ENCODE measurements at places on chromosomes 11 and 22. TPM values are rescaled to one million over a fixed set of nuclear protein-coding genes. Genes with fewer than 3 reads are reported as not detected.

DNA sequence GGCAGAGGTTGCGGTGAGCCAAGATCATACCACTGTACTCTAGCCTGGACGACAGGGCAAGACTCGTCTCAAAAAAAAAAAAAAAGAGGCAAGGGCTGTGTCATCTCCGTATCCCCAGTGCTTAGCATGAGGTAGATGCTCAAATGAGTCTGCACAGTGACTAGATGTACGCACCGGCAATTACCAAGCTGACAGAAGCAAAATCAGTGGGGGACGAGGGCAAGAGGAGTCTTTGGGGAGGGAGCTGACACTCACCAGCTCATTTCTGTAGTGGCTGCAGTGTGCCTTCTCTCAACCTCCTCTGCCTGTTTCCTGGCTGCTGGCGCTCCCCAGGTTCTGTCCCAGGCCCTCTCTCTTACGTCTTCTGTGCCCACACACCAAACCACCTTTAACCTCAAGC, 69.9 kb downstream of the PACSIN2 start:
- DNase-seq: no peak

DNA sequence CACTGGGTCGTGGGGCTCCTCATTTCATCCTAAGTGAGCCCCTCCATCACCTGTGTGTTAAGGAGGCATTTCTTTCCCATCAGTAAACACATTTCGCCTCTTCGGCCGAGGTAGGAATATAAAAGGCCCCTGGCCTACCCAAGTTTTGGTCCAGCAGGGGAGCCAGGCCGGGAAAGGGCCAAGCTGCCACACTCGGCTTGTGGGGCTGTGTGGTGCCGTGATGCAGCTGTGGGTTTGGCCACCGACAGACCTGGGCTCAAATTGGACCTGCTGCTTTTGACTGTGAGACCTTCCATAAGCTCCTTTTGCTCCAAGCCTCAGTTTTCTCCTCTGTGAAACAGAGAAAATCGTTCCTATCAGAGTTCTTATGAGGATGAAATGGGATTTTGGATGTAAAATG, 771 bp downstream of the NDUFV1 start:
- DNase-seq: no peak

FOLH1 gene
- not detected for total RNA-seq

MS4A6A gene
- total RNA-seq: 0.22 TPM

DNA sequence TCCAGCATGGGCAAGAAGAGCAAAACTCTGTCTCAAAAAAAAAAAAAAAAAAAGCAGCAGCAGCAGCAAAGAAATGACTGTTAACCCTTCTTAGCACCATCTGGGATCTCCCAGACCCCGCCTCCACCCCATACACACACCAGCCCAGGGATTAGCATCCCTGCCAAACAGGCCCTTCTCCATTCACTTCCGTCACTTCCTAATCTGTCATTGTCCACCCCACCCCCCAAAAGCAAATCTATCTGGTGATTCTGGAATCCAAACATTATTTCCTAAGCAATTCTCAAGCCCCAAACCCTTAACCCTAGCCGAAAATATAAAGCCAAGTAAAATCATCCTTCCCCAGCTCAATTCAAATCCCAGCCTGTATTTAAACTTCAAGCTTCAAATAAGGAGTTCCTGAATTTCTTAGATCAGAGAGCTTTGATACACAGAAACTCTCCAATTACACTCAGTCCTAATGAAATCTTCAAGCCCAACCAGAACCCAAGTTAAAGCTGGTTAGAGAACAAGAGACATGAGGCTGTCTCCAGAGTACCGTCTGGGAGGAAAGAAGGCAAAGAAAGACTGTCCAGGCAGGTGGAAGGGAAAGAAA, 6.0 kb upstream of the AHNAK start:
- DNase-seq: no peak

SHANK3 gene
- total RNA-seq: not detected

GRAP2 gene
- total RNA-seq: 4.3 TPM

DNA sequence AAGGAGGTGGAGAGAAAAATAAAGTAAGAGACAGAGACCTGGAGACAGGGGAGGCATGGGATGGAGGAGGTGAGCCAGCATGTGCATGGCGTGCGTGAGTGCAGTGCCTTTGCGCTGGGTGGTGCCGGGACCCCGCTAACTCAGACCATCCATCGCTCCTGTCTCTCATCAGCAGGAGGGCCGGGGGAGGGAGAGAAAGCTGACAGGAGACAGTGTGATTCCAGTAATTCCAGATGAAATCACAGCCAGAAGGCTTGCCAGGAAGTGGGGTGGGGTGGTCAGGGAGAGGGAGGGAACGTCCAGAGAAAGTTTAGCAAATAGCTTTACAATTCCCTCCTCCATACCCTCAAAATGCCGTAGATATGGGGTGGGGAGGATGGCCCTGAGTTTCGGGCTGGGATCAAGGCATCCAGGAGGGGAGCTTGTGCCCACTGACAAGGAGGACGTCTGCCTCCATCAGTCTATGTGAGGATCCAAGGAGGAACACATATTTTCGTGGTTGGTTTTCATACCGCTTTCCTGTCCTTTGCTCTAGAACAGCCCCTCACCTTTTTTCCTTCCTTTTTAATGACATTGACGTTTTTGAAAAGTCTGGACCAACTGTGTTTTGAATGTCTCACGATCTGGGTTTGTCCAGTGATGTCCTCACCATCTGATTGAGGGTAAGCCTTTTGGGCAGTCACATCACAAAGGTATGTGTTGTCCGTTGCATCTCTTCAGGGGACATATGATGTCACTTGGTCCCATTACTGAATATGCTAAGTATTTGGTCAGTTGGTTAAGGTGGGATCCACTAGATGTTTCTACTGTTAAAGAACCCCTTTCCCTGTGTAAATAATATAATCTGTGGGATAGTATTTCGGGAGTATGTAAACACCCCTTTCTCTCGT, 567.3 kb downstream of the MIAT start:
- DNase-seq: no peak

DNA sequence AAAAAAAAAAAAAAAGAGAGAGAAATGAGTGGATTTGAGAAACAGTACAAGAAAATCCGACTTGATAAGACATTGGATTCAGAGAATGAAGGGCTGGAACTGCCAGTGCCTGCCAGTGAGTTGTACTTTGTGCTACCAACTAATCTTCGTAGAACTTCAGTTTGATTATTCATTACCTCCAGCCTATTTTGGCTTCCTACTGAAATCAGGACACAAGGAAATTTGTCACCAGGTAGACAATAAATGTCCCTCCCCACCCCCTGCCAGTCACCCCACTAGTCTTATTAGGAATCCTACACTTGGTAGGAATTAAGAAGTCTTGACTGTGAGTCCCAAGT, 21.4 kb upstream of the POLD3 start:
- DNase-seq: no peak

DNA sequence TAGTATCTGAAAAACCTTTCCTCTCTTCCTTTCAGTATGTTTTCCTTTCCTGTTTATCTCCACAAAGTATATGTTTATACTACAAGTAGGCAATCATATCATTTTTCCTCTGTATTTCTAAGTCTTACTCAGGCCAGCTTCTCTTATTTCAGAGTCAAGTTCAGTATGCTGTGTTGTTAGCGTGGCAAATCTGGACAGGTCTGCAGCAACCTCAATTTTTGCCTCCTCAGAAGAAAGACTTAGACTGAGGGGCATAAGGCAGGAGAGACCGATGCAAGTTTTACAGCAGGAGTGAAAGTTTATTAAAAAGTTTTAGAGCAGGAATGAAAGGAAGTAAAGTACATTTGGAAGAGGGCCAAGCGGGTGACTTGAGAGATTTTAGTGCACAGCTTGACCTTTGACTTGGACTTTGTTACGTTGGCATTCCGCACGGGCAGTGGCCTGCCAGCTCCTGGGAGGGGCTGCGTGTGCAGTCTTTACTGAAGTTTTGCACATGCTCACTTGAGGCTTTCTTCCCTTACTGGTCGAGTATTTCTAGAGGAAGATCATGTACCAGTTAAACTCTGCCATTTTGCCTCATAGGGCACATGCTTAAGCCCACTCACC, 343.2 kb downstream of the NTM start:
- no peak for DNase-seq

DNA sequence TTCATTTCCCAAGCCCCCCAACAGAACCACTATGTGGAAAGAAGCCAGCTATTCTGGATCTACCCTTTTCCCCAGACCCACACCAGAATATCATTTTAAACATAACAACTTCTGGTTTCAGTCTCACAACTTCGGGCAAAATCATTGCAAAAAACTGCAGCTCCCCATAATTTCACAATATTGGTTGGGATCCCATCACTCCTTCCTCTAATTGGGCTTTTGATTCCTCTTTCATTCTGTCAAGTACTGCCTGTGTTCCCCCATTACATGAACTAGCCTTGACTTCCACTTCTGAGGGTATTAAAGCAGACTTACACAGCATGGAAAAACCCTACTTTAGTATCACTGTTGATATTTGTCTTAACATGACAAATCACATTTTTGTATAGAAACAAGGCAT, 4.1 kb upstream of the APOL3 start:
- no peak for DNase-seq

F2 gene
- not detected for total RNA-seq

DNA sequence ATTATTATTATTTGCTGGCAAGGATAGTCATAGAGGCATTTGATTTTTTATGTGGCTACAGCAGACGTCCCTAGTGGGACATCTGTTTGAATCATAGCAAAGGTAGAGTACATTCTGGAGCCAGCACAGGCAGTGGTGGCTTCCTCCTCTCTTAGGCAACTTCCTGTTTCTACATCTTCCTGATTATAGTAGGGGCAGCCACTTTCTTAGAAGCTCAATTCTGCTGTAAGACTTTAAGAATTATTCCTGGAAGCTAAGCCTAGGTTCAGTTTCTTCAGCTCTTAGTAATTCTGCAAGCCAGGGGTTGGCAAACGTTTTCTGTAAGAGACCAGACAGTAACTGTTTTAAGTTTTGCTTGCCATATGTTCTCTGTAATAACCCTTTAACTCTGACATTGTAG, 129.3 kb upstream of the TENM4 start:
- no peak for DNase-seq

DNA sequence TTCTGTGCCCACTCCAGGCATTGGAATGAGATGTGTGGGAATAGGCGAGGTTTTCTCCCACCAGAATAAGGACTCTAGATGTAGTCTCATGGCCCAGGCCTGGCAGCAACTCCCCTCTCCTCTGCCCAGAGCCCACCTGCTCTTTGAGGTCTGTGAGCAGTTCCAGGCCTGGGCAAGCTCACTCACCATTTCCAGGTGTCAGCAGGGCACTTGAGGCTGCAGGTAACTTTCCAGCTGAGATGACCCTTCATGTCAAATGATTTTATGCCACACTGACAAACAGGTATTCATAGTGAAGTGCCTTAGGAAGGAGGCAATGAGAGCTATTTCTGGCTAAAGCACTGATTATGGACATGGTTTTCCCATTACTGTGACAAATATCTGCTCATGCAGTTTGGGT, 123.3 kb upstream of the CCDC90B start:
- no peak for DNase-seq

DNA sequence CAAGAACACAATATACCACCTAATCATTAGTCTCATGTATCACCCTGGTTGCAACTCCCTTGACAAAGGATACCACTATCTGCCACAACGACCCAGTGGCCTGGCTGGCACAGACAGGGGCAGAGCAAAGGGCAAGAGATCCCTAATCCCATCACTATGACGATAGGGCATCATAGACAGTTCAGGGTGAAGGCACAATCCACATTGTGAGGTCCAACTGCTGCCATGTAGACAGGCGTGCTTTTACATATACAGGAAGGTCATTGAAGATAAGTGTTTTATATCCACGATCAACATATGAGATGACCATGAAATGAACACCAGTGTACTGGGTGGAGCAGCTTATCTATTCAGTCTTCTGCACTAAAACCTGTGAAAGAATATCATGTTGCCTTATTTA, 94.6 kb downstream of the IGLL1 start:
- DNase-seq: no peak

DNA sequence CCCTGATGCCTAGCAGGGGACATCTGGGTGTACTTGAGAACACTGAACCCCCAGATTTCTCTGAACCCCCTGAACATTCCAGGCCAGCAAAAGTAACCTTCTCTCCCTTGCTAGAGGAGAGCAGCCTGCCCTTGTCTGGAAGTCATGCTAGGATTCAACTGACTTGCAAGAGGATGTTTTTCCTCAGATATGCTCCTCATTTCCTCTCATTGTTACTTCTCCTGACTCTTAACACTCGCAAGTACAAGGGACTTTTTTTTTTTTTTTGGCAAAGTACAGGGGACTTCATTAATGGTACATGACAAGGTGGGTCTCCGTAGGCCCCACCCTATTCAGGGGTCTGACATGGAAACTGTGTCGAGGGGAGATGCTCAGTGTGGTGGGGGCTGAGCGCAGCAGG, 6.3 kb upstream of the MCHR1 start:
- DNase-seq: no peak

GRCh38 chr22:48145738-48146137, 1383.3 kb downstream of the TBC1D22A start:
- DNase-seq: no peak

DNA sequence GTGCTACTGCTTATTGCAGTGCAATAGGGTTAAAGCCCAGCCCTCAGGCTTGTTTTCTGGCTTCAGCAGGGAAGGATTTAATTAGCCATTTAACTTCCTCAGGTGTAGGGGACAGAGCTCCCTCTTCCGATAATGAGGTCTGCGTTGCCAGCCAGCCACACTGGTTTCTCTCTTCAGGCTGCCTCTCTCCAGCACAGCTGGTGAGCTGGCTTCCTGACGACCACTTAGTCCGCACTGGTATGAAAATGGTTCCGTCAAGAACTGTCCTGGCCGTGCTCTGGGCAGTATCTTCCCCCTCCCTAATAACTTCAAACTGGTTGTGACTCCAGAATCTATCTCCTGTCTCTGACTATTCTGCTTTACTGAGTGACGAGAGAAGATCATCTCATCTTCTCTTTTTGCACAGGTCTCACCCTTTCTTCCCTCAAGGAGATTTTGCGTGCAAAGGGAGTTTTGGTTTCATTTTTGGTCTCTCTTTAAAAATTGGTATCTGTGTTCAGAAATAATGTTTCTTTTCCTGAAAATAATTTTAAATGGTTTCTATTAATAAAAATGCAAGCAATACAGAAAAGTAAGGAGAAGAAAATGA, 49.2 kb downstream of the CNTN5 start:
- DNase-seq: no peak

TMEM191B gene
- total RNA-seq: 2.5 TPM

DNA sequence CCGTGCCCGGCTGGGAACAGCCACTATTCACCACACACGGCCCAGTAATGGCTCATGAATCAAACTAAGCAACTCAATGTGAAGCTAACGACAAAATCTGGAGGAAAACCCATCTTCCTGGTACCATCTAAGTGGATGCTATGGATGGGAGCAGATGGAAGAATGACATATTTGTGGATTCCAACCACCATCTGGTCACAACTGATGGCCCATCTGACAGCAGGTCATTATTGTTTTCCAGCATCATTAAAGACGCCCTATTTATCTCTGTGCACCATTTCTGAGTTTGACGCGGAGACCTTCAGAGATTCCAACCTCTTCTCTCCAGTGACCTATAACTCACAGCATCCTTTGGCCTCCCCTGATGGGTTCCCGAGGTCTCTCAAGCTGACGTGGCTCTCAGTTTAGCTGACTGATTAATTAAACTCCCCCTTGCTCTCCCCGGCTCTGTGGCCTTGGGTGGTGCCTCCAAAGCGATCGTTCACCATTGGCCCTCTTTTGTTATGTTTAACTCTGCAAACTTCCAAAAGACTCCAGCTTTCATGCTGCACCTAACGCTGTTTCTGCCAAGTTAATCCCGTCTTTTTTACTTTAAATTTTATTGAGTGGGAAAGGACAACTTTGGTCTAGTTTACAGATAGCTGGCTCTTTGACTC, 1514.4 kb downstream of the BRD1 start:
- DNase-seq: no peak

All from activated B cell treated with CpG ODN at 0.5 μM for 24 hours (primary cell).